ENCODE measurements at places on chromosomes 7 and 10.

DNA sequence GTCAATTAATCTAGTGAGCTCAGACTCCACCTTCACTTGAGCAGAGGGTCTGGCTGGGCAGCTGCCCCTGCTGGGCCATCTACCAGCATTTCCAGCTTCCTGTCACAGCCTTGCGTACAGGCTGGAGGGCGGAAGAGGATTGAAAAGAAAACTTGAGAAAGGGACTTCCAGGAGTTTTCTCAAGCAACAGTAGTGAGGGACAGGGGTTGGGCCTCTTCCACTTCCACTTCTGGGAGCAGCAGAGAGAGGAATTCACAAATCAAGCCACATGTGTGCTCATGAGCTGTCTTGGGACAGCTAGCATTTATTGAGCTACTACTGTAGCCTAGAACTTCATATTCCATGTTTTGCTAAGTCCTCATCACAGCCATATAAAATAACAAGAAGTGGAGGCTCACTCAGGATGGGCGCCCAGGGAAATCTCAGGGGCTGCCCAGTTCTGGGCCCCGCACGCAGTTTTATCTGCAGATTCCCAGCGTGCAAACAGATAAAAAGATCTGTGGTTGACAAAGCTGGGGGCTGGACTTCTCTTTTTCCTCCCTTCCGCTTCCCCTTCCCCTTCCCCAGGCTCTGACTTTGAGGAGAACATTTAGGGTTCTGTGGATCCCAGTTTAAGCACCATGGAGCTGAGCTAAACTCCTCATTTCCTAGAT, 135.8 kb downstream of the RGS10 start:
- no peak for DNase-seq

GRCh38 chr10:106179430-106179829, 985.1 kb downstream of the SORCS1 start:
- DNase-seq, result no peak

- no peak for DNase-seq
Measured at GRCh38 chr7:159102681-159103381, 41.8 kb downstream of the VIPR2 start.

DNA sequence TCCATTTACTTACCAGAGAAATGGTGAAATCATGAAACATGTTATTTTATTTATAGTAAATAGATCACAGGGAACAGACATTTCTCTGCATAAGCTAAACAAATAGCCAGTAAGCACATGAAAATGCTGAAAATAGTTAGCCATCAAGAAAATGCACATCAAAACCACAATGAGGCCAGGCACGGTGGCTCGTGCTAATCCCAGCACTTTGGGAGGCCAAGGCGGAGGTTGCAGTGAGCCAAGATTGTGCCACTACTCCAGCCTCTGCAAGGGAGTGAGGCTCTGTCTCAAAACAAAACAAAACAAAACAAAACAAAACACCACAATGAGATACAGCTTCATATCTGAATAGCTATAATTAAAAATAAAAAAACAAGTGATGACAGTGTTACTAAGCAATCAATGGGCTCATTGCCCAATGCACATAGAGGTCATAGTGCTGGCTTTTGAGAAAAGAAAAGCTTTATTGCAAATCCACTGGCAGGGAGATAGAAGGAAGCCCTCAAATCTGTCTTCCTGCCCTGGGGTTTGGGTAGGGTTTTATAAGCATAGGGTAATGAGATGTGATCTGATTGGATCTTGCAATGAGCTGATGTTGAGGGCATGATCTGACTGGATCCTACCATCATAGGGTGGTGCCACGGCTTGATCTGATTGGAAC, 16.2 kb downstream of the CSTF2T start:
- DNase-seq, result no peak

- no peak for DNase-seq
Measured at GRCh38 chr10:126509182-126509581, 120.9 kb upstream of the ADAM12 start.

DNA sequence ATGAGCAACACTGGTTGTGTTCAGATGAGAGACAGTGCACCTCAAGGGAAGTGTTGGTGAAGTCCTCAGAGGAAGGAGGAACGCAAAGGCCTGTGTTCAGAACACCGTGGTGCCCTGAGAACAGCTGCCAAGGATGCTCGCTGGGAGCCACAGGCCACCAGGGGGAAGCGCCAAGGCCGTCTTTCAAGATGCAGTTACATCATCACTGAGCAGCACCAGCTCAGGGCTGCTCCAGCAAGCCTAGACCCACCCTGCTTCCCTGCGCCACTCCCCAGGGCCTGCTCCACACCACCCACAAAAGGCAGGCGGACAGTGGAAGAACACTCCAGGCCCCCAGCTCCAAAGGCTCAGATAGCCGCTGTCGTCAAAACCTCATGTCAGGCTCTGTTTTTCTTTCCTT, 378.8 kb downstream of the DPP6 start:
- no peak for DNase-seq

DNA sequence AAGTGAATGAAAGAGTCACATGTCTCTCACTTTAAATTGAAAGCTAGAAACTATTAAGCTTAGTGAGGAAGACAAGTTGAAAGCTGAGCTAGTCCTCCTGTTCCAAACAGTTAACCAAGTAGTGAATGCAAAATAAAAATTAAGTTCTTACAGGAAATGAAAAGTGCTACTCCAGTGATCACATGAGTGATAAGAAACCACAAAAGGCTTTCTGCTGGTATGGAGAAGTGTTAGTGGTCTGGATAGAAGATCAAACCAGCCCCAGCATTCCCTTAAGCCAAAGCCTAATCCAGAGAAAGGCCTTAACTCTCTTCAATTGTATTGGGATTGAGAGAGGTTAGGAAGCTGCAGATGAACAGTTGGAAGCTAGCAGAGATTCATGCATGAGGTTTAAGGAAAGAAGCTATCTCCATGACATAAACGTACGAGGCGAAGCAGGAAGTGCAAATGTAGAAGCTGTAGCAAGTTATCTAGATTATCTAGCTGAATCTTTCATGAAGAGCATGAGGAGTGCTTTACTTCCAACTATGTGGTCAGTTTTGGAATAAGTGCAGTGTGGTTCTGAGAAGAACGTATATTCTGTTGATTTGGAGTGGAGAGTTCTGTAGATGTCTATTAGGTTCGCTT, 261.6 kb downstream of the MDFIC start:
- DNase-seq, result no peak

DNA sequence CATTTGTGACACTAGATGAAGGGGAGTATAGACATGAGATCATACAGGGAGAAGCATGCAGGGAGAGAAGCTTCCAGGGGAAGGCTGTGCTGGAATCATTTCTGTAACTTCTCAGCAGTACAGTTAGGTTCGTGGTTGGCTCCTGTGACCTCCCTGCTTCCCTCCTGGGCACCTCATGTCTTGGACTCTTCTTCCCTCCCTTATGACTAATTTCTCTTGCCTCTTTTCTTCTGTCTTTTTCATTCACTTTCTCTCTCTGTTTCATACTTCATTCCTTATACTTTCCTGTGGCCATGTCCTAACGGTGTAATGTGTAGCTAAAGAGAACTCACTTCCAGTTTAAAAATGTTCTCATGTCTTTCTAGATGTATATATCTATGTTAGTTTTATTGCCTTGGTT, 19.1 kb upstream of the HKDC1 start:
- no peak for DNase-seq

GRCh38 chr7:66261941-66262340, 56.8 kb downstream of the TPST1 start:
- no peak for DNase-seq

- DNase-seq, result no peak
Measured at GRCh38 chr10:75395932-75396630, 5.5 kb downstream of the ZNF503 start.
